ENCODE measurements at places on chromosomes 11 and 22.

- DNase-seq: peak; percentile 54
Measured at GRCh38 chr11:35045236-35045820, 93.6 kb upstream of the CD44 start.

DNA sequence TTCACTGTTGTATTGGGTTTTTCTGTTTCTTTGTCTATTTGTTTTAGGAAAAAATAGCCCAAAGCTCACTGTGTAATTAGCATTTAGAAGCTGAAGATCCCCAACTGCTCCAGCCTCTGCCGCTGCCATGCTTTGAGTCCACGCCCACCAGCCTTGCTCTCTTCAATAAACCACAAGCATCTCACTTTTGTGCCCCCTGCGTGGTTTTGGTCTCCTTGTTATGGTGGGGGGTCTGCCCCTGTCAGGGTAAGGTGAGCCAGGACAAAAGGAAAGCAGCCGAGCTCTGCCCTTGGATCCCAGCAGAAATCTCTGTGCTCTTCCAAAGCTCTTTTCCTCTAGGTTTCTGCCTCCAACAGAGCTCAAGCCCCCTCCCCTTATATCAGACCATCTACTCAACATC is 4.2 kb downstream of the SCGB1A1 start:
- no peak for DNase-seq

DNA sequence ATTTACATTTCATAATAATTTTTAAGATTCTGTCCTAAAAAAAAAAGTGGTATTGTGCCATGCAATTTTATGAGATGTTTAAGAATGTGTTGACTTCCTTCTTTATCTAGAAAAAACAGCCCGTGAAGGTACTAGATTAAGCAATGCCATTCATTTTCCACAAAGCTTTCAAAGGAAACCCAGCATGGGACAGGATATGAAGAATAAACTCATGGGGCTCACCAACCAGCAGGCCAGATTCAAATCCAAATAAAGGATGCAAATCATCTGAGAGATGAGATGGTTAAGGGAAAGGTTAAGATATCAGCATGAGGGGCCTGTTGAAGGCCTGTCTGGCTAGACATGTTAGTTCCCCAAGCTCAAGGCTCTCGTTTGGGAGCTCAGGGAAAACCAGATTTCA is 199.1 kb downstream of the SWAP70 start:
- no peak for DNase-seq

GRCh38 chr11:83709434-83709833 is 423.3 kb upstream of the CCDC90B start:
- no peak for DNase-seq

GRCh38 chr22:48900327-48900597 is 927.4 kb downstream of the BRD1 start:
- DNase-seq: no peak

- peak; percentile 72 for DNase-seq
Measured at GRCh38 chr11:117232092-117232878, at the start of gene RNF214. RNF214 (plus strand) TSS chr11:117232671; CDS start chr11:117234273, 1,602 bp downstream.

GRCh38 chr22:29255064-29255621 is 12.6 kb downstream of the RHBDD3 start:
- no peak for DNase-seq

- no peak for DNase-seq
Measured at GRCh38 chr11:6333095-6333494, 12.8 kb upstream of the CAVIN3 start.

DNA sequence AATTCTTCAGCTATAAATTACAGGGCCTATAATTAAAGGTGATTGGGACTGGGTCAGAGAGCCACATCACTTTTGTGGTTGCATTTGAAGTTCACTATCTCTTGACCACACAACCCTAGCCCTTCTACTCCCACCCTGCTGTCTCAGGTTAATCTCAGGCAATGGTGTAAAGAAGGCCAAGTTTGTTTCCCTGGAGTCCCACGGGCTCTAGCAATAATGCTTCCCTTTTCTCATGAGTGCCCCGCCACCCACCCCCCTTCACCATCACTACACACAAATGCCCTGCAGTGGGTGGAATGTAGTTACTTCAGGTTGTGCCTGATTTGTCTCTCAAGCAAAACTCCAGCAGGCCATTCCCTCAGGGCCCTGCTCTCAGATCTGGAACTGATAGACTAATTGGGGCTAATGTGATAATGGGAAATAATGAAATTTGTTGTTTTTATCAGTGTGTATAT is 1.8 kb upstream of the EHF start:
- DNase-seq: no peak

DNA sequence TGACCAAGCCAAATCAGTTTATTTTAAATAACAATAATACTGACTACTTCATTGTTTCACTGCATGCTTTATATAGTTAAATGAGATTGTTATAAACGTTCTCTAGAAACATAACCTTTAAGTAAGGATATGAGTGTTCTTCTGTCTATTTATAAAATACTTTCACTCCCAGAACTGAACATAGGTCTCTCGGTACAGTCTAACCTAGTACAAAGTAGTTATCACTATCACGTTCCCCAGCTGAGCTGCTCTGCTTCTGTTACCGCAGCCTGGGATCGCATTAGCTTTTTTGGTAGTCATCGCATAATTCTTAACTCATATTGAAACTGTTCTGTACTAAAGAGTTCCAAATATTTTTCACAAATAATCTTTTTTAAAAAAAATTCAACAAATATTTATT is 143.6 kb downstream of the WNT11 start:
- DNase-seq: no peak

- no peak for DNase-seq
Measured at GRCh38 chr11:63682066-63683021, 1.0 kb downstream of the RTN3 start.

DNA sequence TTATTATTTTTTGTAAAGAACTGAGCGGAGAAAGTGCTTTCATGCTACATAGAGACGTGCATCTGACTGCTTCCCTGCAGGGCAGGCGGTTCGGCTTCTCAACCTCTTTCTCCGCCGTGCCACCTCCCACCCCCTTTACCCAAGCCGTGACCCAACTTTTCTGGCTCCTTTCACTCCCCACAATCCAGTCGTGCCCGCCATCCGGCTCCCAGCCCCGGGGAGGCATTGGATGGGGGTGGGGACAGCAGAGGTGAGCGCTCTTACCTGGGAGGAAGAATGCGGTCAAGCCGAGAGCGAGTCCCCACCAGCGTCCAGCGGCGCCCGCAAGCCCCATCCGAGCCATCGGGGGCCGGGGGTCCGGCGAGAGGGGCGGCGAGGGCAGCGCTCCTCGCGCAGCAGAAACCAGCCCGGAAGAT is 781 bp downstream of the NECTIN1 start:
- no peak for DNase-seq

GRCh38 chr11:33452836-33453624 is 195.8 kb downstream of the HIPK3 start:
- no peak for DNase-seq

DNA sequence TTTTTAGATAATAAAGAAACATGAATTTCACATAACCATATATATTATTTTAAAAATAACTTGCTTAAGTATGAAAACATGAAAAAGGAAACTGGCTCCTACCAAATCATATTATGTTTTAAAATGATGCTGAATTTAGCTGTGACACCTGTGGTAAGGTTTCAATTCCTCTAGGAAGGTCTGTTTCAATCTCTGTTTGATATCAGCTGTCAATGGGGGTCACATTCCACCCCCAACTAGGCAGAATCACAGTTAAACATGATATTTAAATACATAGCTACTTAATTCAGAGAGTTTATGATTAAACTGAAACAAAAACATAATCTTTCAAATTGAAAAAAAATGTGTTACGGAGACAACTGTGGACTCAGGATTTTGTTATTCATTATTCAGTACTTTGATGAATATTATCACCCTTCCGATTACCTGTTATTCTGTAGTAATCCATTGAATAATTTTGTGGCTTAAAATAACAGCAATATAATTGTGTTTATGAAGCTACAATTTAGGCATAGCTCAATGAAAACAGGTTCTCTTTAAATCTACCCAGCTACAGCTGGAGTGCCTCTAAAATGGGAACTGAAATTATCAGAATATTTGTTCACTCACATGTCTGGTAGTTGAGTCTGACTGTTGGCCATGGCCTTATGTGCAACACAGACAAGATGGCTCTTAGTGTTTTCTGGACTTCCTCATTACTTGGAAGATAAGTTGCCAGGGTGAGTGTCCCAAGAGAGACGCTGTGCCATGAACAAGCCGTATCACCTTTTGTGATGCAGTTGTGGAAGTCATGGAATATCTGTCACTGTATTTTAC is 244.6 kb upstream of the ANO3 start:
- DNase-seq: no peak

DNA sequence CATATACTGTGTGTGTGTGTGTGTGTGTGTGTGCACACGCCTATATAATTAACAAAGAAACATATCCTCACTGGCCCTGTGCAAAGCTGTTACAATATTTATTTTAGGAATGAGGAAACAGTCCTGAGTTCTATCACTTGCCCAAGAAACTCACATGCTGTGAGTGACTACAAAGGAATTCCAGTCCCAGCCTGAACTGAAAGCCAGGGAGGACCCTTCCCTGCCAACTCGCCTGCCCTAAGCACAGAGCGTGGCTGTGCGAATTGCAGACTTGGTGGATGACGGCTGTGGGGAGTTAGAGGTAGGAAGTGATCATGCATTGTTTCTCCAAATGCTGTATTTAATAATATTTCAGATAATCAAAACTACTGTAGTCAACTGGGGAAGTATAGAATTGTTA is 26.4 kb upstream of the CD5 start:
- DNase-seq: no peak

DNA sequence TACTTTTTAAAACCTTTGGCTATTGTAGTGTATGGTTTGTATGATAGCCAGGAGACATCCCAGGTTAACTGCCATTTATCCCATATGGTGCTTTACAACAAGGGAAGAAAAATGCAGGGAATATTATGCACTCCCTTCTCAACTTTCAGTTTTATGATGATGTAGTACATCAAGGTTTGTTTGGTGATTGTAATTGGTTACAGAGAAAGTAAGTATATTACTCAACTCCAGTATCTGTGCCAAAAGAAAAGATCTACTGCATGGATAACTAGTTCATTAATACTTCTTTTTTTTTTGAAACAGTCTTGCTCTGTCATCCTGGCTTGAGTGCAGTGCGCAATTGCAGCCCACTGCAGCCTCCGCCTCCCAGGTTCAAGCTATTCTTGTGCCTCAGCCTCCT is 65.3 kb downstream of the BCL2L13 start:
- no peak for DNase-seq

GRCh38 chr11:36751335-36751781 is 153.3 kb upstream of the RAG2 start:
- DNase-seq: no peak

GRCh38 chr11:124891373-124891861 is 6.2 kb downstream of the ROBO4 start:
- no peak for DNase-seq

- no peak for DNase-seq
Measured at GRCh38 chr11:59216641-59217564, 4.2 kb upstream of the MPEG1 start.

GRCh38 chr11:68688881-68689280 is 4.5 kb downstream of the GAL start:
- no peak for DNase-seq

DNA sequence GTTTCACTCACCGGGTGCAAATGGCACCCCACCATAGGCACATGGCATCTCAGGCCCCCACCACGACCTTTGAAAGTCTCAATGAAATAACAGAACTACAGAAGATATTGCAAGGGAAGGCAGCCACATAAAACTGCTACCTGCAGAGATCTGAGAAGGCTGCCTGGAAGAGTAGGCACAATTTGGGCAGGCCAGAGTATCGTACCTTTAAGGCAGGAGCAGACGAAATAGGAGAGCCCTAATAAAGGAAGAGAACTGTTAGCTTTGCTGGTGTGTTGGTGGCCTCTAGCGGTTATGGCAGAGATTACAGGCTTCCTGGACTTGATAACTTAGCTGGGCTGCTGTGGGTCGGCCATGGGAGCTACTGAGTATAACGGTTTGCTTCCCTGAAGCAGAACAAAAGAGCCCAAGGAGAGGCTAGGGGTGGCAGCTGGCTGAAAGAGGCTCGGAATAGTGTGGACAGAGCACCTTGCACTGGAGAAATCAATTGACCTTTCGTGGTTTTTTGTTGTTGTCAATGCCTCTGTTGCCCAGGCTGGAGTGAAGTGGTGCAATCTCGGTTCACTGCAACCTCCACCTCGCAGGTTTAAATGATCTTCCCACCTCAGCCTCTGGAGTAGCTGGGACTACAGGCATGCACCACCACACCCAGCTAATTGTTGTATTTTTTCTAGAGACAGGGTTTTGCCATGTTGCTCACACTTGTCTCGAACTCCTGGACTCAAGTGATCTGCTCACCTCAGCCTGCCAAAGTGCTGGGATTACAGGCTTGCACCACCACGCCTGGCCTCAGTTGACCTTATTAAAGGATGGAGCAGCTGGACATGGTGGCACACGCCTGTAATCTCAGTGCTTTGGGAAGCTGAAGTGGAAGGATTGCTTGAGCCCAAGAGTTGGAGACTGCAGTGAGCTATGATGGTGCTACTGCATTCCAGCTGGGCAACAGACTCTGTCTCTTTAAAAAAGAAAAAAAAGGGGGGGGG is 4.8 kb downstream of the SDF2L1 start:
- DNase-seq: peak; percentile 56

- no peak for DNase-seq
Measured at GRCh38 chr11:108945341-108945740, 280.5 kb downstream of the DDX10 start.

GRCh38 chr22:33056108-33056507 is 2.1 kb downstream of the SYN3 start:
- no peak for DNase-seq

DNA sequence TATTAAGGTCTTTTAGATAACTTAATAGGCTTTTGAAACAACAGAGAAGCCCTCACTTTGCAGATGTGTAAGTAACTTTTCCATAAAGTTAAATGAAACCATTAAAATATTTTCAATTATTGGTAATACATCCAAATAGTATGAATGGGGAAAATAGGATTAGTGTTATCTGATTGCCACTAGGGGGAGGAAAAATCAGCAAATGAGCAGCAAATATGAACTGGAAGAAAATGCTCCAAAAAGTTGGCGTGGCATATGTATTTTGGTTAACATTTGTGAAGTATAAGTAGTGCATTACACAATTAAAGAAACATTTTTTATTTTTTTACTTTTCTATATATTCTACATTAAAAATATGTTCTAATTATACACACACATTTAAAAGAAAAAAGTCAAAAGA is 259.8 kb upstream of the ANO5 start:
- no peak for DNase-seq

Measured in activated T-helper 1 cell treated with Interleukin-2 at 50 U/mL for 16 hours (primary cell).